ENCODE measurements at places on chromosomes 1 and 21. TPM values are rescaled to one million over a fixed set of nuclear protein-coding genes. Genes with fewer than 3 reads are reported as not detected.

Gene ATP5IF1
- 966 TPM for polyA plus RNA-seq

Gene MFAP2
- 162 TPM for polyA plus RNA-seq

Gene CCDC28B
- 111 TPM for polyA plus RNA-seq

Gene AVPR1B
- polyA plus RNA-seq: not detected

Gene MTMR11
- polyA plus RNA-seq: 0.56 TPM
